Left renal pelvis (tissue), 4 donors: ENCODE measurements at places on chromosomes 6 and 20. TPM values are rescaled to one million over a fixed set of nuclear protein-coding genes. Genes with fewer than 3 reads are reported as not detected.

Gene HMGCLL1
- polyA plus RNA-seq = 3.6 TPM

Gene TLDC2
- 6.4 TPM for polyA plus RNA-seq

Gene LINC00237
- polyA plus RNA-seq = not detected

Gene SNX14
- 140 TPM for polyA plus RNA-seq

Gene MYH7B
- polyA plus RNA-seq = 1.9 TPM
